CD4-positive, alpha-beta T cell treated with Interferon gamma for 1 hour (primary cell): ENCODE measurements at places on chromosomes 16 and 17.

DNA sequence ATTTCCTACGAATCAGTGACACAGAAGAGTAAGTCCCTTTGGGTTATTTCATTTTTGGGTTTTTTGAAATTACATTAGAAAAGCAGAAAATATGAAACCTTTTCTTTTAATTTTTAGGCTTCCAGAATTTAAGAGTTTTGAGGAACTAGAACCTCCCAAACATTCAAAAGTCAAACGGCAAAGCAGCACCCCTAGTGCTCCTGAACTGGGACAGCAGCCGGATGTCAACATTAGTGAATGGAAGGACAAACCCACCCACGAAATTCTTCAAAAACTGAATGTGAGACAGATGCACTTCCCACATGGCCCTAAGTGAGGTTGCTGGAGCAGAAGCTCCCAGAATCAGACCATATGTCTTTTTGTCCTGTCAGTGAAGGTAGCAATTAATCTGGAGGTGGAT lies 199.4 kb downstream of the PHKB start:
- no peak for DNase-seq

- no peak for DNase-seq
Observed at GRCh38 chr16:61385392-61386071, 650.7 kb downstream of the CDH8 start.

DNA sequence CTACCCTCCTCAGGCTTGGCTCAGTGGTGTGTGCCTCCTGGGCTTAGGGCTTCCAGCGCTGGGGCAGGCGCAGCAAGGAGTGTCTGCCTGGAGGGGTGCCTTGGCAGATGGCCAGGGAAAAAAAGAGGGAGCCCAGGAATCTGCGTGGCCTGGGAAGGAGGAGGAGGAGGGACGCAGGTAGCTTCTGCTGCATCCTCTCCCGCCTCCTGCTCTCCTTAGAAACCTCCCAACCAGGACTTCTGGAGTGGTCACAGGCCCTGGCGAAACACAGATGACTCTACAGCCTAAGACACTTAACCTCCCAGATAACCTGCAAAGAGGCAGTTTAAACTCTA lies 7.3 kb upstream of the BCAR1 start:
- no peak for DNase-seq

DNA sequence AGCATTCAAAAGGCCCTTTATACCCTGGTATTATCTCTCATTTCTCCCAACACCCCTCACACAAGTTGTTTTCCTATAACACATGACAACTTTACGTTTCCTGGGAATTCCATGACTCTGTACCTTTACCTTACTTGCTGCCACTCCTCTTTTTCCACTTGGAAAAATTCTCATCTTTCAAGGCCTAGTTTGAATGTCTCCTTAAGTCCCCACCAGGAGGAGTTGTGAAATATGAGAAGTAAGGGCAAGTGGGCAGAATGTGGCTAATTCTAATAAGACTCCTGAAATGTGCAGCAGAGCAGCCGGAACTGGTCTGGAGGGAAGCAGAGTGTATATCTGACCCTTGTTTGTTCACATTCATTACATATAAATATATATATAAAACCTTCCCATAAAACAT lies 39.7 kb downstream of the BRCA1 start:
- DNase-seq: no peak

DNA sequence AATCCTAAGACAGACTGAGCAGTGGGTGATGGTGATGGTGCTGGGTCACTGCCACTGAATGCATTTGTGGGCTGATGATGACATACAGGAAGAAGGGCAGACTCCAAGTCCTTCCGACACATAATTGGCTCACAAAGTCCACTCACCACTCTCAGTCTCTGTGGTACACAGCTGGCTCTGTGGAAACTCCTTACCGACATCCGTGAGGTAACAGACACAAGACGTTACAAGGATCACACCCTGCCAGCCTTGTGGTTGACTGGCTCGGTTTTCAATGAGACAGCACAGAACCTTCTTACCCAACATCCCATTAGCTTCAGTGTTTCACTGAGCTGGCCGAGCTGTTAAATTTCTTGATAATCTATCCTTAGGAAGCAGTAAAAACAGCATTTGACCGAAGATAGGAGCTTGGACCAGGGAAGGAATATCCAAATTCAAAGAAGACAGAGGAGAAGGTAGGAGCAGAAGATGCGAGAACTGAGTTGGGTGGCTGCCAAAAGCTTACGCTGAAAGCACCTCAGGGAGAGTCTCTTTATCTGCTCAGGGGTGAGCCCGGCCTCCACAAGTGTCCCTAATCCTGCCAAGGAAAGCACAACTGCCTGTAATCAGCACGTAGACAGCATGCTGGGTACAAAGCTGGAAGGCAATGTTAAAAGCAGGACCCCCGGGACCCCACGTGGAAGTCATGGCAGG lies 5.5 kb upstream of the MXRA7 start:
- peak; percentile 88 for DNase-seq

GRCh38 chr17:50265690-50266315 lies 8.5 kb upstream of the TMEM92 start:
- no peak for DNase-seq
